ENCODE measurements at places on chromosomes 16 and 17. TPM values are rescaled to one million over a fixed set of nuclear protein-coding genes. Genes with fewer than 3 reads are reported as not detected.

DNA sequence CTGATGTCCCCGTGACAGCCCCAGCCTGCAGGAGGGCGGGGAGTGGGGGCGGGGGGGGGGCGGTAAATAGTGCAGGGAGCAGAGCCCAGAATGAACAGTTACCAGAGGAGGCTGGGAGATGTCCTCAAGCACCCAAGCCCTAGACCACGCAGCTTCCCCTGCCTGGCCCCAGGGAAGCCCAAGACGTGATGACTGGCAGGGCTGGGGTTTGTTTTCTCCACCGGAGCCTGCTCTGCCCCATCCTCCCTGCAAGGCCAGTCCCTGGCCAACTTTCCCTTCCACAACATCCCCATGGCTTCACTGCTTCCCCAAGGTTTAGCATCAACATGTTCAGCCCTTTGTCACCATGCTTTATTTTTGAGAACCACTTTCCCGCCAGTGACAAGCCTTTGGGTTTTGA lies 1.4 kb upstream of the BEAN1 start:
- no peak for DNase-seq

- no peak for DNase-seq
Measured at GRCh38 chr17:83196973-83197880, 117.8 kb downstream of the METRNL start.

GRCh38 chr16:75402821-75403475 lies 30.4 kb downstream of the CFDP1 start:
- peak; percentile 22 for DNase-seq

DNA sequence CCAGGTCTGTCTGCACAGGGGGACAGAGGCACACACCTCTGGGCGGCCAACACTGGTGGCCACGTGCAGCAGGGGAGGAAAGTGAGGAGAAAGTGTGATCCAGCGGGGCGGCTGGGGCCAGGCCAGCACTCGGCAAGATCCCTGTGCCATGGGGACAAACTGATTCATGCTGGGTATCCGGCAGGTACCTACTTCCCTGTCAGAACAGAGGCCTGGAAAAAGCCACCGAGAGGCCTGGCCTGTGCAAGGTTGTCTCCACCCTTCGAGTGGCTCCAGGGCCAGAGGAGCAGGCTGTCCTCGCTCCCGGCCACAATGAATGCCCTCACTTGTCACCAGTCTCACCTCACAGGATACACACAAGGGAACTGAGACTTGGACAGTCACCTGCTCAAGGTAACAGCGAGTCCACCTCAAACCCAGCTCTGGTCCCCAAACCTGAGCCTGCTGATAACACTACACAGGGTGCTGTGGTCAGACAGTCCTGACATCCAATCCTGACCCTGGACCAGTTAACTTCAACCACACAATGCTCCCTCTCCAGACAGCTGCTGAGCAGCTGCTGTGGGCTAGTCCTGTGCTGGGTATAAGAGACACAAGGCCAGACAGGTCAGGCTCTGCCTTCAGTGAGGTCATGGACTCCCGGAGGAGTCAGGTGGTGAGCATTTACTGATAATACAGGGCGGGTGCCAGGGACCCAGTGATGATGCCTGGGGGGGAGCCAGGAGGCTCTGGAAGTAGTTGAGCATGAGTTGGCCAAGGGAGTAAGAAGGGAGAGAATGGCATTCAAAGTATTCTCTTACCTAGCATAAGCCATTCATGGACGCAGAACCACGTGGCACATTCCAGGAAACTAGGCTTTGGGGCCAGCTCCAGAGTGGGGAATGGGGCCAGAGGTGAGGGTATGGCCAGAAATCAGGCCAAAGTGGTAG lies 53.0 kb downstream of the VAC14 start:
- DNase-seq: no peak

DNA sequence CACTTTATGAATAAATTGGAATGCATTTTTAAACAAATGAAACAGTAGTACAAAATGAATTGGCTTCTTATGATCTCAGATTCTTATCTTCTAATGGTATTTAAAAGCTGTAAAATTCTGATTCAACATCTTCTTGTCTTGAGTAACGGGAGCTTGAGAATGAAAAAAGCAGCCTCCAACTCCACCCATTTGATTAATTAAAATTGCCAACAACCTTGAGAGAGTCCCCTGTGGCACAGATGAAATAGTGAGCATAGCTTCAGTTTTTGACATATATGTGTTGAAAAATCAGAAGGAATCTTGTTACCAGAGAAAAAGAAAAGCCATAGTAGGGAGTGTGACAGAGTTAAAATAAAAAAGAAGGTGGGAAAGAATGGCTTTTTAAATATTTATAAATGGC lies 1426.1 kb upstream of the CDH8 start:
- no peak for DNase-seq

DNA sequence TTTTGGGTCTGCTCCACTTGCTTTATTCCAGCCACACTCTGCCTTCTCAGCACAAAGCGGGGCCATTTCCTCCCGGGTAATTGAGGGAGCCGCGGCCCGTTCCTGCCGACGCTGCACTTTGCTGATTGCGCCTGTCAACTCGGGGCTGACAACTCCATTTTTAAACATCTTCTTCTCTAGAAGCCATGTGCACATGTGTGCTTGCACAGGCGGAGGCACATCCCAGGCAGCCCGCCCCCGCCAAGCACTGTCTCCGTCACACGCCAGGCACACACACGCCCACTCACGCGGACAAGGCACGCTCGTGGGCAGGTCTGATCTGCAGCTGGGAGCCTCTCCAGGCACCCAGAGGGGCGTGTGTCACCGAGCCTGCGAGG lies 63.2 kb downstream of the ENGASE start:
- DNase-seq: no peak

DNA sequence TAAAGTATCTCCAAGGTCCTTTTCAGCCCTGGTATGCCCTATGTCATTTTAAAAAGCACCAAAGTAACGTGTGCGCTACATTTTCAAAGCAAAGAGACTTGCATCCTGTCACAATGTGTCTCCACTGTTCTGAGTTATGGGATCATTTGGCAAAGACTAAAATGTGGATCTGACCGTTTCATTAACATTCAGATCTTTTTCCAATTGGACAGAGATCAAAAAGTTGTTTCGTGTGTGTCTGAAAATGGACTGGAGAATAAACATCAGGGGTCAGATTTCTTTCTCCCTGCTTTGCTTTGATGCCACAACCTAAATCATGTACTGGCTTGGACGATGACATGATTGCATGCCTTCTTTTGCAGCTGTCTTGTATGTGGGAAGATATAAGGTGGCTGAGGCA lies 136.0 kb upstream of the NOG start:
- DNase-seq: no peak

DNA sequence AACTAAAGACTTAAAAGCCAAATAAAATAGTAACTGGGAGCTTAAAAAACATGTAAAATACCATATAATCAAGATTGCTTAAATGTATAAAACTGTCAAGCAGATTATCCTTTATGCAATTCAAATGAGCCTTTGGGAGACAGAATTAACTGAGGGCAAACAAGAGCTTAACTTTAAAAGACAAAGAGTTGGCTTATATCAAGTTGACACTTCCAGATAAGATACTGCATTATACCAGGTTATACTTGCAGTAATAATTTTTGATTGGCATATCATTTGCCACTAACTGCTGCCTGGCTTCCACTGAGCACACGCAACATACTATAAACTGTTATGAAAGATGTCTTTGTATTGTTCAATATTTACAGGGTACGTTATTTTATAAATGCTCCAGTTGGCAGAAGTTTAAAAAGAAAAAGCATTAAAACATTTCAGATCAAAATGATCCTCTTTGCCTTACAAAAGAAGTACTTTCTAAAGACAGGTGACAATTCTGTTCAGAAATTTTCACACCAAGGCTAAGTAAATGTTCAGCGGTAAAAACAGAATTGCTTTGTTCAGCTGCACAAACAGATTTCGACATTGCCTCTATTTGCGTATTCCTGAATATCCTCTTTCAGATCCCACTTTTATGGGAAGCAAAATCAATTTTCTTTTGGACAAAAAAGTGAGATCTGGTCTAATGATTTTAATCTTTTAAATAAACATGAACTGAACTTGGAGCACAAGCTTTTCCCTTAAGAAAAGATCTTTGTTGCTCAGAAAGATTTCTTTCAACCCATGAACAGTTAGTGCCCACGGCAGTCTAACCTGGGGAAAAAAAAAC lies 50.7 kb downstream of the TOX3 start:
- no peak for DNase-seq

DNA sequence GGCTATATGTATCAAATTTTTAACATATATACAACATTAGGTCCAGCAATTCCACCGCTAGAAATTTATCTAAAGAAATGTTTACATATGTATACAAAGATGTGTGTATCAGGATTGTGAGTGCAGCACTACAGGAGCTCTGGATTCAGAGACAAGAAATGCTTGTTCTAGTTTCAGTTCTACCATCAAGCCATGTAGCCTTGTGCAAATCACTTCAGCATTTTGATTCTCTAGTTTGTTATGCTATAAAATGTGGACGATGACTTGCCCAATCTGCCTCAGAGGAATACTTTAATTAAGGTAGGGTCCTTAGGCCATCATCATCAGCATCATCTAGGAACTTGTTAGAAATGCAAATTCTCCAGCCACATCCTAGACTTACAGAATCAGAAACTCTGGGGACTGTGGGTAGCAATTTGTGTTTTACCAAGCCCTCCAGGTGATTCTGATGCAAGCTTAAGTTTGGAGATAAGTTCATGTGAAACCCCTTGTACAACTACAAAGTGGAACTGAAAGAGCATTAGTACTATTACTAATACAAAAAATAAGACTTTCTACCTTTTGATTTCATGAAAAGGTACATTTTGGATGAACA lies 131.2 kb upstream of the CORO6 start:
- no peak for DNase-seq

DNA sequence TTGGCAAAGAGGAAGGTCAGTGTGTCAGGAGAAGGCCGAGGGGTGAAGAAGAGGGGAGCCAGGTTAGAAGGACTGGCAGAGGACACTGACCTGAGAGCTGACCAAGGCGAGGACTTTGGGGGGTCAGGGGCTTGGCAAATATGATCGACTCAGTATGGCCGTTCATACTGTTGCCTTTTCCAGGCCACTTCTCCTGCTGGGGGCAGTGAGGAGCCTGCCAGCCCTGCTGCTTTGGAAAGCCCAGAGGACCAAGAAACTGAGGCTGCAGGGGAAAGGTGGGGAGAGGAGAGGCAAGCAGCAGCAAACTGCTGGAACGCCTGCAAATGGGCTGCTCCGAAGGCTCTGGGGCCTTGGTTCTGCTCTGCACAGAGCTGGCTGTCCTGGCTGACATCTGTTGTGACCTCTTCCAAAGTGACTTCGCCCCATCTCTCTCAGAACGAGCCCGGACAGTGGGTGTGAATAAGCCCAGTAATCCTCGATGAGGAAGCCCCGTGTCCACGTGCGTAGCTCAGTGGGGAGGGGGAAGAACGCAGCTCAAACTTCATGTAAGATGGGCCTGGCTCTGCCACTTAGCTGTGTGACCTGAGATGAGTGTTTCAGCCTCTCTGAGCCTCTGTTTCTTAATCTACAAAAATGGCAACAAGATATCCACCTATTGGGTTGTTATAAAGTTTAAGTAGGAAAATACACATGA lies 111.3 kb downstream of the SALL1 start:
- DNase-seq: no peak

GRCh38 chr17:38456031-38456815 lies 28.0 kb downstream of the ARHGAP23 start:
- DNase-seq: no peak

GRCh38 chr17:67506966-67507365 lies 129.9 kb downstream of the PITPNC1 start:
- DNase-seq: no peak

DNA sequence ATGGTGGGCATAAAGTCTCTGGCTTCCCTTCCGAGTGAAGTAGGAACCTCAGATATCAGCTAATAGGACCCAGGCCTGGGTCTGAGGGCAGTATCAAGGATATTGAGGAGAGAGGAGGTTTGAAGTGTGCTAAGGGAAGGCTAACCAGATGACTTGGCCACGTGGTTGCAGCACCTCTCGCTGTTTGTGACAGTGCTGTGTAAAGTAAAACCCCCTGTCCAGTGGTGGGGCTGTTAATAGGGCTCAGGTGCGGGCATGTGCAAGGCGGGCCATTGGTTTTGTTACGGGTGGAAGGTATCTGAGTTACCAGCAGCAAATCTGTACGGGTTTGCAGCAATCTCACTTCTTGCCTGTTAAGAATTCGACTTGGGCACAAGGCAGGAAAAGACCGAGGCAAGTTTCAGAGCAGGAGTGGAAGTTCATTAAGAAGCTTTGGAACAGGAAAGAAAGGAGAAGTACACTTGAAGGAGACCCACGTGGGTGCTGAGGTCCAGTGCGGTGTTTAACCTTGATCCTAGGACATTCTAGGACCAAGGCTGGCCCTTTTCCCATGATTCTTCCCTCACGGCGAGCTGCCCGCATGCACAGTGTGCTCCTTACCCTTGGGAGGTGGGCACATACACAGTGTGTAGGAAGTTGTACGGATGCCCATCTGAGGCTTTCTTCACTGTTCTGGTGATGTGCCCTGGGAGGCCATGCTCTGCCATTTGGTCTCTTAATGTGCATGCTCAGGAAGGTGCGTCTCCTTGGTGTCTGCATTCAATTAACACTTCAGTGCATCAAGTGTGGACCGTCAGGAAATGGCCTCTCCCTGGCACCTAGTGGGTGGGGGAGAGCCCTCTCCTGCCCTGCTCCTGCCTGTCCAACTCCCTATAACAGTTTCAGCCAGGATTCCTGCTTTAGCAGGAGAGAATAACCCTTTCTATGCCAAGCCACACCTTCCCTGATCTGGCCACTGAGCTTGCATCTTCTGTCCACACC lies 20.3 kb downstream of the SGF29 start:
- no peak for DNase-seq

GRCh38 chr16:68778551-68779231 lies 41.6 kb downstream of the CDH1 start:
- no peak for DNase-seq

- no peak for DNase-seq
Measured at GRCh38 chr17:56826611-56827414, 6.9 kb downstream of the C17orf67 start.

DNA sequence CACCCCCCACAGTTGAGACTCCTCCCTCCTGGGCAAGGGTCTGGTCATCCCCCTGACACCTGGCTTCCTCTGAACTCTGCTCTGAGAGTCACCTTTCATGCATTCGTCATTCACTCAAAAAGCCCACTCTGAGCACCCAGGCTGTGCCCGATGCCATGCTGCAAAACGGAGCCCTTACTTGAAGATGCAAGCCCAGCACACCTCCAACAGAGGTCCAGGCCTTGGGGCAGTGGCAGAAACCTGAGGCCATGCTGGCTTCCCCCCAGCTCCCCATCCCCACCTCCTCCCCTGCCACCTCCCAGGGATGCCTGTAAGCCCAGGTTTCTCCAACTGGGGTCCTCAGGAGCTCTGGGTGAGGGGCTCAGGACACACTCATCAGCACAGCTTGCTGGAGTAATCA lies 67.7 kb upstream of the TNRC6C start:
- DNase-seq: no peak

MYO19 gene
- 8.3 TPM for polyA plus RNA-seq

CCDC154 gene
- not detected for polyA plus RNA-seq

ESRP2 gene
- 0.45 TPM for polyA plus RNA-seq

FBXL16 gene
- polyA plus RNA-seq: not detected

RAMP2 gene
- not detected for polyA plus RNA-seq

ZPBP2 gene
- polyA plus RNA-seq: not detected

ZNF205 gene
- not detected for polyA plus RNA-seq

TPPP3 gene
- polyA plus RNA-seq: 0.78 TPM

DDX52 gene
- 9.3 TPM for polyA plus RNA-seq

PPM1E gene
- not detected for polyA plus RNA-seq

All from immature natural killer cell (primary cell).